ENCODE measurements at places on chromosomes 1 and 21.

DNA sequence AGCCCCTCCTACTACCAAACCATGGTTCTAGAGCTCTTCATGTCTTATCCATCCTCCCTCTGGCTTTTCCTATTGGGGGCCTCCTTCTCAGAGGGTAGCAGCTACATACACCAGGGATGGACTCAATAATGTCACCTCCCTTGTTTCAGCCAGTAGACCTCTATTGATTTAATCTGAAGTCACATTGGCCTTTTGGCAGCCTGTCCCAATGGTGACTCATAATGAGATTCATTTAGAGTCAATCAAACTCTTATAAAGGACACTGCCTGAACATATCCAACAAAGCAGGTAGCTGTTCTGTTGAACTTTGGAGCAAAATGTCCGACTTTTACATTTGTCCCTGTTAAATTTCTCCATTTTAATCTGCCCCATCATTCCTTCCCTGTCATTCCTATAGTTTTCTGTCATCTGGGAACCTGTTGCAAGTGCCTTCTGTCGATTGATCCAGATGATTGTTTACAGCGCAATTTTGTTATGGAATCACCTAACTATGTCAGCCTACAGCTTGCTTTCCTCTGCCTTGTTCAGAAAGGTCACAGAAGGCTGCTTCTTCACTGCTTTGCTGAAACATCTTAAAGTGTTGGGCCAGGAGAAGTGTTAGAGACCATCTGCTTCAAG, 105.9 kb downstream of the ETS2 start:
- DNase-seq = no peak

GRCh38 chr1:37797750-37798345, 4.2 kb downstream of the MANEAL start:
- DNase-seq = no peak

GRCh38 chr1:157107702-157108101, 8.1 kb upstream of the ETV3L start:
- DNase-seq = no peak

GRCh38 chr1:16351994-16352841, at the start of gene FBXO42:
TSS of gene FBXO42 (minus strand) at chr1:16352480. CDS start at chr1:16315418, 37,062 bp downstream.
- peak; percentile 81 for DNase-seq

GRCh38 chr1:64302194-64302593, 98.8 kb downstream of the UBE2U start:
- DNase-seq = no peak

- no peak for DNase-seq
Measured at GRCh38 chr1:39462074-39462473, 29.4 kb upstream of the BMP8A start.

- no peak for DNase-seq
Measured at GRCh38 chr1:18734461-18735223, 104.0 kb downstream of the PAX7 start.

DNA sequence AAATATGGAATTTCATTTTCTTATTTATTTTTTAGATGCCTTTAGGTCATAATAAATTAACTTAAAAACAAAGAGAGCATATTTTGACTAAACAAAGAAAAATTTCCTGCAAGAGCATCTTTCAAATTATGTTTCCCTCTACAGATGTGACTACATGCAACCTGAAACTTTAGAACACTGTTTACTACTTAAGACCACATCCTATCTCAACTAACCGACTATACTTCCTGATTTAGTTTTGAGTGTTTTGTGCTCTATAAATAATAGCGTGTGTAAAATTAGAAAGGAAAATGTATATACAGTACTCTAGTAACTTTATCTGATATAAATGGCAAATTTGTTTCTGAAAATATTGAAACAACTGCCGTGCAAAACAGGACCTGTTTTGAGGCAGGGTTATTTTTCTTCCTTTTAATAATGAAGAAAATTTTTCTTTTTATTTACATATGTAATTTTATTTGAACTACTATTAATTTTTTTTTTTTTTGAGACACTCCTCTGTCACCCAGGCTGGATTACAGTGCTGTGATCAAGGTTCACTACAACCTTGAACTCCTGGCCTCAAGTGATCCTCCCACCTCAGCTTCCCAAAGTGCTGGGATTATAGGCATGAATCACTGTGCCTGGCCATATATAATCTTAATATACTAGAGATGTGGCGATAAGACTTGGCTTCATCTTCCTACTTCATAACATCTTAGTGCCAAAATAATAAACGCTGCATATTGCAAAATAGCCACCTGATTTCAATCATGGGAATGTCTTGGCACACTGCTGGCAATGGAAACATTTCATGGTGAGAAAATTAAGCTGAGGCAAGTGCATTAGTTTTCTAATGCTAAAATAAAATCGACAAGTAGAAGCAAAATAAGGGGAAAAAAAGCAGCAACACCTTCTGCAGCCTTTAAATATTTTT, 12.3 kb downstream of the ZRANB2 start:
- no peak for DNase-seq

DNA sequence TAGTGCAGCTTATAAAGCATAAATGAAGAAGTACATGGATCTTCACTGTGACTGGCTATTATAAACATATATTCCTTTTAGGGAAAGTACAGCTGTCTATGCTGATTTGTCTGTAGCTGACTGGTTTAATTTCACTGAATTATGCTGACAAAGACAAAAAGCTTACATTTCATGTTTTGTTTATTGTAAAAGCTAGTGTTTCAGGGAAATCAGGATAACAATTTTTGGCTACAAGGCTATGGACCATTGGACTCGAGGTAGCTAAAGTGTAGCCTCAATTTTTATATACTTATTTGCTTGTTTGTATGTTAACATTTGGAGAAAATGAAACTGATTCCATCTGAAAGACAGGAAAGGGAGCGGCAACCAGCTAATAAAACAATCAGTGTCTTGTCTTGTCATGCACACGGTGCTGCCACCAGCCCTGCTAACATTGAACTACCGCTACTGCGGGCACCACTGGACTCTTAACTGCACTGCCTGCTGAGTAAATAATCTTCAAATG, 480.2 kb downstream of the COL11A1 start:
- DNase-seq = no peak

DNA sequence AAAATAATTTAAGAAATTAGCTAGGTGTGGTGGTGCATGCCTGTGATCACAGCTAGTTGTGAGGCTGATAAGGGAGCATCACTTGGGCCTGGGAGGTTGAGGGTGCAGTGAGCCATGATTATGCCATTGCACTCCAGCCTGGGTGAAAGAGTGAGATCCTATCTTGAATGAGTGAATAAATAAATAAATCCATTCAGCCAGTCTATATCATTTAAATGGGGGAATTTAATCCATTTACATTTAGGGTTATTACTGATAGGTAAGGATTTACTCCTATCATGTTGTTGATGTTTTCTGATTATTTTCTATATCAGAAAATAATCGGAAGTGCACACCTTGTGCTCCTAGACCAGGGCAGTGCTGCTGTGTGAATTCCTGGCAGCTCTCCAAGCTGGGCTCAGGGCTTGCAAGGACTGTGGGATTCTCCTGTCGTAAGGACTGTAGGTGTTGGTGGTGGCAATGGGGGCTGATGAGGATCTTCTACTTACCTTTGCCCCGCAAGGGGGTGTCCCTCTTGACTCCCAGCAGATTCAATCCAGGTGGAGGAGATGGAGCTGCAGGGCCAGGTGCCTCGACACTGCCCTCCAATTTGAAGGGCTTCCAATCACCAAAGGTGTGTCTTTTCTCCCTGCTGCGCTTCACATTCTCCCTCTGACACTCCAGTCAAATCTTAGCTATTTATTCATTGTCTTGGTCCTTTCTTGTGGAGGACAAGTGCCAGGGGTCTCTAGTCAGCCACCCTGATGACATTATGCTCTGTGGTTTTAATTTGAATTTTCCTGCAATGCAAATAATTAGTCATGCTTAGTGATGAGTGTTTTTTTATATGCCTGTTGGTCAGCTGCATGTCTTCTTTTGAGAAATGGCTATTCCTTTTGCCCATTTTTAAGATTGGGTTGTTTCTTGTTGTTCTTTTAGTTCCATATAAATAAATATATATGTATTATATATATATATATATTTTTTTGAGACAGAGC, 14.1 kb upstream of the TRAPPC10 start:
- DNase-seq = no peak

- DNase-seq = no peak
Measured at GRCh38 chr1:21620496-21620895, 48.7 kb downstream of the RAP1GAP start.

GRCh38 chr1:110570307-110570706, 35.9 kb downstream of the KCNA2 start:
- DNase-seq = no peak

GRCh38 chr1:173064011-173064410, 13.3 kb upstream of the TNFSF18 start:
- no peak for DNase-seq

GRCh38 chr1:27567146-27567526, 36.8 kb downstream of the AHDC1 start:
- no peak for DNase-seq

- no peak for DNase-seq
Measured at GRCh38 chr1:183226963-183227362, 40.9 kb downstream of the LAMC2 start.

Measured in stimulated activated CD8-positive, alpha-beta memory T cell treated with anti-CD3 and anti-CD28 coated beads, Interleukin-7, amount 100 ng/mL, for 48 hours (primary cell).